Stimulated activated CD4-positive, alpha-beta T cell treated with anti-CD3 and anti-CD28 coated beads, Interleukin-2, amount 100 ng/mL, for 48 hours (primary cell): ENCODE measurements at places on chromosomes 5 and 9.
A peak's percentile ranks its signal among the peaks of the same experiment; 100 is the strongest.

GRCh38 chr5:178677429-178677828 lies 50.6 kb upstream of the CLK4 start:
- DNase-seq, result no peak

DNA sequence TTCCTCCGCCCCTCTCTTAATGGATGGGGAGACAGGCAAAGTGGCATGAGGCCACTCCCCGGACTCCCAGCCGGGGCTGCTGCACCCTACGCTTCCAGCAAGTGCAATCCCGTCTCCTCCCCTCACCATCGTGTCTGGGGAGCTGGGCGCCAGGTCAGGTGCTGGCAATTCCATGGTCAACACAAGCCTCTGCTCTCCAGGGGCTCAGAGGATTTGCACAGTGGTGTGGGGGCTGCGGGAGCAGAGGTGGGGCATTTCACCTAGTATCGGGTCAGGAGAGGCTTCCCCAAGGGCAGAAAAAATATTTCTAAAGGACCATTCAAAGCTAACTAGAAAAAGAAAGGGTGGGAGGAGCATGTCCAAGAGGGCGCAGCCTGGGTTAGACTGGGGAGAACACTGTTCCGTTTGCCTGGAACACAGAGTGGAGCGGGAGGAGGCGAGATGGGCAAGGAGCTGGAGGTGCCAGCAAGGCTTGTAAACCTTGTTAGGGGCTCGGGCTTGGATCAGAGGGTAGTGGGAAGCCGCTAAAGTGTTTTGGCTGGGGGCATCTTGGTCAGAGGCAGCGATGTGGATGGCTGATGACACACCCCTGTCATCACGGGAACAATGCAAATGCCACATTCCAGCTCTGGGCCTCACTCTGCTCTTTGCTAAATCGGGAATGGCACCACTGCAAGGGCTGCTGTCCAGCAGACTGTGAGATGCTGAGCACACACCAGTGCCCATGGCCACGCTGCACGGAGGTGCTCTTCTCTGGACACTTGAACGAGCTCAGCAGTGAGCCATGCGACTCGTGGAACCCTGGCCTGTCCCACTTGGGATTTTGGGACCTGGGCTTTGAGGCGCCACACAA lies 191.7 kb downstream of the CDK5RAP2 start:
- no peak for DNase-seq

DNA sequence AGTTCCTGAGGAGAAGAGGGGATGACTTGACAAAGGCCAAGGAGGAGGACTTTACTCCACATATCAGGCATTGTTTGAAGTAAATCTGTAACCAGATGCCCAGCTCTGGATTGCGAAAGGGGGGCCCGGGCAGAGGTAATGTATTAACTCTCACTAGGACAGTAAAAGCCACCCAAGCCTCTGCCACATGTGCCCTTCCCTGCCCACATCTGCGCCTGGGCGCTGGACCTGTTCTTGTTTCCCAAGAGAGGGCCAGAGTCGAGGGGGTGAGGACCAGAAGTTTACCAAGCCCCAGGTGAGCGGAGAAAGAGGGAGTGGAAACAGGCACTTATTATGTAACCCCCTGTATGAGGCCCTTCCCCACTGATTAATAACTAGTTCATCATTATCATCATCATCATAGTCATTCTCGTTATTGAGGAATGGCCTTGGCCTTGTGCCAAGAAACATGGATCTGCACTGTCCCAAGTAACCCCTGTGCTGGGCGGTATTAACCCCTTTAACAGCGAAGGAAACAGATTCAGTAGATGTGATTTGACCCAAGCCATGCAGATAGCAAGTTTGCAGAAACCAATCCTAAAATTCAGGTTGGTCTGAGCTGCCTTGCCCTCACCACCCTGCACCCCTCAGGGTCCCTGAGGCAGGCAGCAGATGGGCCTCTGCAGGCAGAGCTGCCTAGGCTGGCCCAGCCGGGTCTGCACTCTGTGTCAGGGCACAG lies at the start of gene SLC23A1:
SLC23A1 (minus strand) TSS at position 23 of the 718 bp plus-strand sequence. CDS start 44 bp downstream, outside the sequence.
- no peak for DNase-seq

GRCh38 chr5:56561-57290 lies 35.2 kb upstream of the PLEKHG4B start:
- no peak for DNase-seq

DNA sequence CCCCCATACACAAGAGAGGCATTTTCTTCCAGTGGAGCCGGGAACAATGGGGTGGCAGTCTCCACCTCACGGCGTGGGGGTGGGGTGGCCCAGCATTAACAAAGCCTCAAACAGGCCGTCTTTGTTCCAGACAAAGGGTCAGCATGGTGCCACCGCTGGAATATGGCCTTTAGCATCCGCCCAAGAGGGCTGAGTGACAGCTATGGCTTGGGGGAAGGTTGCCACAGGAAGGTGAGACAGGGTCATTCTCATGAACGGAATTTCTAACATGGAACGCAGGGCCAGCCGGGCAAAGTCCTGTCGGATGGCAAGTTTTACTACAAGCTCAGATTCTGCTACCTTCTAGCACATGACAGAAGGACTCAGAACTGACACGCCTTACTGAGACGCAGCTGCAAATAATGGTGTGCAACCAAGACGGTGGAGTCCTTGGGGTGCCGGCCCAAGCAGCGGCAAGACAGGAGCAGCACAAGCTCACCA lies 64.0 kb downstream of the OTULIN start:
- DNase-seq, result no peak

DNA sequence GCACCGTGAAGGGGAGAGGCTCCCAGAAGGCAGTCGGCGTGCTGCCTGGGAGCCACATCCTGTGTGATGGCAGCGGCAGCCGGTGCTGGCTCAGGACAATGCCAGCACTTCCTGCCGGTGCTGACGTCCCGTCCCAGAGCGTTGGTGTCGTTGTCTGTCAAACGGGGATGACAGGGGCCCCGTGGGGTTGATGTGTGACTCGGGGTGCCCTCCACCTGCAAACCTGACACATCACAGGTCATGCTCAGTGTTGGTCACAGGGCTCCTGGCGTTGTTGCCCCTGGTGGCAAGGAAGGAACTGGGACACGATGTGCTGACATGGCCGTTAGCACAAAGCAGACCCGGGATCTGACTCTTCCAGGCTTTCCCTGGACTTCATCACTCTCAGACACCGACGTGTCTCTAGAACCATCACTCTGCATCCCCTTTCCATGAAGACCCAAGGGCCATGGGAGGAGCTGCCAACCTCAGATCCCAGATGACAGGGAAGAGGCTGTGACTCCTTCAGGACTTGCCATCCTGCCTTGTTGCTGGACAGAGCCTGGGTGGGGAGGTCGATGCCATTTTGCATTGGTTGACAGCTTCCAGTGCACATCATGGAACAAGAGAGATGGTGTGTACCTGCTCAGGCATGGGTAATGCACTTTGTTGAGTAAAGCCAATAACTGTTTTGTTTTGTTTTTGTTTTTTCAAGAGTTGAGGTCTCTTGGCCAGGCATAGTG lies 21.5 kb downstream of the PLPP7 start:
- peak; percentile 50 for DNase-seq
